ENCODE measurements at places on chromosomes 13 and 19. TPM values are rescaled to one million over a fixed set of nuclear protein-coding genes. Genes with fewer than 3 reads are reported as not detected.

The RXFP2 gene
- total RNA-seq: not detected

The MCEMP1 gene
- 0.24 TPM for total RNA-seq

The CHAMP1 gene
- total RNA-seq: 8.9 TPM

The PNMA8A gene
- total RNA-seq: 0.12 TPM

The ABCC4 gene
- 4.4 TPM for total RNA-seq

- ATAC-seq: peak; percentile 82
Observed at GRCh38 chr13:44237276-44237767, 136.3 kb upstream of the SERP2 start.

GRCh38 chr19:45505151-45505995 is 1.9 kb upstream of the VASP start:
- ATAC-seq: no peak

DNA sequence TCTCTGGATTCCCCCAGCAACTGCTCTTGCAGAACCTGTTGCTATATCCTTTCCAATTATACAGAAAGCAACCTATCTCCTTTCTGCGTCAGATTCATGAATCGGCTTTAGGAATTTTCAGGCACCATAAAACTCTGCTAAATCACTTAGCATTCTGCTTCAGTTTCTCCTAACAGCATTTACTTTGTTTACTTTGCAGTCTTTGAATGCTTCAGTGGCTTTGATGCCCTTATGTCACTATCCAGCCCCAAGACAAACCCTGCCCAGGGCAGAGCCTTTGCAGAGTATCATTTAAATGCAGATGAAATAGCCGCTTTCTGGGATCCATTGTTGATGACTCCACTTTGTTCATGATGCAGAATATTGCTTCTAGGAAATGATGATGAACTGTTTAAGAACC is 43.1 kb downstream of the SLITRK1 start:
- no peak for ATAC-seq

The ICAM4 gene
- not detected for total RNA-seq

The LILRB1 gene
- 1.3 TPM for total RNA-seq
